ENCODE measurements at places on chromosomes 4 and X. TPM values are rescaled to one million over a fixed set of nuclear protein-coding genes. Genes with fewer than 3 reads are reported as not detected.

The CTAG1B gene
- not detected for total RNA-seq

The HTATSF1 gene
- total RNA-seq = 33.0 TPM

The CT45A5 gene
- not detected for total RNA-seq

The TCEANC gene
- 1.4 TPM for total RNA-seq

The PITX2 gene
- not detected for total RNA-seq

The FAM9B gene
- not detected for total RNA-seq

The MAGEA12 gene
- total RNA-seq = not detected

The ADH6 gene
- not detected for total RNA-seq

The XK gene
- total RNA-seq = not detected

The RAB9B gene
- total RNA-seq = 0.38 TPM

The GLRB gene
- total RNA-seq = not detected

The CDKL2 gene
- total RNA-seq = 1.0 TPM

The EGF gene
- total RNA-seq = not detected

The TRPC5OS gene
- not detected for total RNA-seq

The REELD1 gene
- total RNA-seq = 0.34 TPM

The ARAP2 gene
- total RNA-seq = 30.0 TPM

The GUCY1B1 gene
- 0.16 TPM for total RNA-seq

Data from activated CD8-positive, alpha-beta T cell treated with anti-CD3 and anti-CD28 coated beads for 36 hours (primary cell).